Astrocyte (in vitro differentiated cells and primary cell): ENCODE measurements at places on chromosomes 4 and X. TPM values are rescaled to one million over a fixed set of nuclear protein-coding genes. Genes with fewer than 3 reads are reported as not detected.

GRCh38 chrX:110059410-110059809, 56.5 kb downstream of the TMEM164 start:
- H3K36me3 ChIP-seq, result no peaks in the 10 kb centered on the region
- no peaks in the 10 kb centered on the region for H3K4me1 ChIP-seq
- H3K4me3 ChIP-seq, result no peak overlapping the region

DNA sequence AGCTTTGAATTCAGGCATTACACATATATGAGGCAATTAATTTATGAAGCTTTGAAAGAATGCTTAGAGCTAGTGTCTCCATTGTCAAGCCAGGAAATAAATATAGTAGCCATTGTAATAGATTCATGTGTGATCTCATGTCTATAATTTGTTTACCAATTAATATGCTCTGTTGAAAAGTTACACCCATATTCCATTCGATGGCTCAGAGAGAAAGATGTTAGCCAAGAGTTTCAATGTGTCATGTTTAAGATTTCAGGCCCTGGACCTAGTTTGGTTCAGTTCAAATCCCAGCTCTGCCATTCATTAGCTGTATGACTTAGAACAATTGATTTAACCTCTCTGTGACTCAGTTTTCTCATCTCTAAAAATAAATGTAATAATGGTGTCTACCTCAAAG, 263.3 kb downstream of the SNCA start:
- H3K4me3 ChIP-seq, result no peak overlapping the region
- no peak overlapping the region for H3K27ac ChIP-seq
- H3K4me1 ChIP-seq, result no peaks in the 10 kb centered on the region
- no peak for DNase-seq
- H3K27me3 ChIP-seq, result no peaks in the 10 kb centered on the region

- no peak for DNase-seq
- no peak overlapping the region for H3K27ac ChIP-seq
- H3K36me3 ChIP-seq, result no peaks in the 10 kb centered on the region
- no peak overlapping the region for H3K4me3 ChIP-seq
- H3K27me3 ChIP-seq, result no peaks in the 10 kb centered on the region
- no peaks in the 10 kb centered on the region for H3K4me1 ChIP-seq
These were observed 94.4 kb upstream of the CD99 start for GRCh38 chrX:2596555-2597255.

HS6ST2 gene
- total RNA-seq, result 12.9 and 15.0 TPM in 2 replicates

DNA sequence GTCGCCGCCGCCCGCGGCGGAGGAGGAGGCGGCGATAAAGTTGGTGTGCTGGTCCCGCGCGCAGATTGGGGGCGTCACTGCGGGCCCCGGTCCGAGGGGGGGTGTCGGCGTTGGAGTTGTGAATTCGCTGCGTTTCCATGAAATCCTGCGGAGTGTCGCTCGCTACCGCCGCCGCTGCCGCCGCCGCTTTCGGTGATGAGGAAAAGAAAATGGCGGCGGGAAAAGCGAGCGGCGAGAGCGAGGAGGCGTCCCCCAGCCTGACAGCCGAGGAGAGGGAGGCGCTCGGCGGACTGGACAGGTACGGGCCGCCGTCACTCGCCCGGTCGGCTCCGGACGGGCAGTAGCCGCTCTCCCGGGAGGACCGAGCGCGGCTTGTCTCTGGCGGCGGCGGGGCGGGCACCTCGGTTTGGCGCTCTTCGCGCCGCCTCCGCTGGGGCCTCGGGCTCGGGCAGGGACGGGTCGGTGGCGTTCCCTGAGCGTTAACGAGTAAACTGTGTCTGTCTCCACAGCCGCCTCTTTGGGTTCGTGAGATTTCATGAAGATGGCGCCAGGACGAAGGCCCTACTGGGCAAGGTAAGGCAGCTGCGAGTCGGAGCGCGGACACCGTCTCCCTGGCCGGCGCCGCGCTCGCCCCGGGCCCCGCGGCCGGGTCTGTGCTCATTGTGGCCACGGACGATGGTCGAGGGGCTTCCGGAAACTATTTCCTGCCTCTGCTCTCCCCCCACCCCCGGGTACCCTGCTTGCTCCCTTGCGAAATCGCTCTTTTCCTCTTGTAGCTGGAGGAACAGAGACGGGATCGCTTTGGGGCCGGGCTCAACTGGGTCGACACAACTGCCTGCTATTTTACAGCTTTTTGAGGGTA, 658 bp downstream of the KDM6A start:
- H3K27ac ChIP-seq, result peak overlapping the region; percentile 88
- no peaks in the 10 kb centered on the region for H3K4me1 ChIP-seq
- DNase-seq, result peak; percentile 22

GRCh38 chr4:76504613-76505465, 69.8 kb downstream of the SHROOM3 start:
- no peaks in the 10 kb centered on the region for H3K4me1 ChIP-seq
- no peaks in the 10 kb centered on the region for H3K27me3 ChIP-seq
- H3K36me3 ChIP-seq, result no peaks in the 10 kb centered on the region
- no peak overlapping the region for H3K27ac ChIP-seq

FDCSP gene
- not detected in 2 replicates for total RNA-seq

FRG2 gene
- total RNA-seq, result not detected in 2 replicates

- no peak overlapping the region for H3K27ac ChIP-seq
- peak overlapping the region; percentile 70 for H3K4me3 ChIP-seq
- peaks cover 29% of the 10 kb centered on the region for H3K4me1 ChIP-seq
- peak; percentile 14 for DNase-seq
- H3K36me3 ChIP-seq, result no peaks in the 10 kb centered on the region
- H3K27me3 ChIP-seq, result peaks cover 14% of the 10 kb centered on the region
These were observed 716 bp downstream of the KIT start for GRCh38 chr4:54658252-54659093.

DNA sequence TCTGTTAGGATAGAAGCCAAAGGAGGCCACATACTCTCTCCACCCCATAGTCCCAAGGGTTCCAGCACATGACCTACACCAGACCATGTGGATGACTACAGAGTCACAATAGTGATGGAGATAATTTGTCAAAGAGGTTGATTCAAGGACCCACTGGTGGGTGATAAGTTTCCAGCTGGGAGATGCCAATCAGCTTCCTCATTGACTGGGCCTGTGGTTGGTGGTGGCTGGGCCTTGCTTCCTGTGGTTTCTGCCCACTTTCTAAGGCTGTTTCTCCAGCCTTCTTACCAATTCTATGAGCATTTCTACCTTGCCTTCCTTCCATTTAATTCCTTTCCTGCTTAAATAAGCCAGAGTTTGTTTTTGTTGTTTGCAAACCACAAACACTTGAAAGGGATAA, 95.5 kb upstream of the CPEB2 start:
- H3K27ac ChIP-seq, result no peak overlapping the region
- H3K36me3 ChIP-seq, result no peaks in the 10 kb centered on the region
- peak; percentile 4 for DNase-seq
- no peak overlapping the region for H3K4me3 ChIP-seq

DSPP gene
- total RNA-seq, result not detected in 2 replicates

ELK1 gene
- total RNA-seq, result 33.6 and 34.1 TPM in 2 replicates

- H3K4me1 ChIP-seq, result no peaks in the 10 kb centered on the region
- no peak overlapping the region for H3K27ac ChIP-seq
These were observed 20.8 kb downstream of the RLIM start for GRCh38 chrX:74593593-74593992.

ZCCHC18 gene
- 0.98 and 2.1 TPM in 2 replicates for total RNA-seq

GRCh38 chr4:87049508-87049907, 114.7 kb downstream of the AFF1 start:
- H3K4me1 ChIP-seq, result no peaks in the 10 kb centered on the region
- H3K27me3 ChIP-seq, result no peaks in the 10 kb centered on the region
- no peak overlapping the region for H3K27ac ChIP-seq

P2RY4 gene
- total RNA-seq, result 0.18 TPM in 1 of 2 replicates, not detected in the other

DNA sequence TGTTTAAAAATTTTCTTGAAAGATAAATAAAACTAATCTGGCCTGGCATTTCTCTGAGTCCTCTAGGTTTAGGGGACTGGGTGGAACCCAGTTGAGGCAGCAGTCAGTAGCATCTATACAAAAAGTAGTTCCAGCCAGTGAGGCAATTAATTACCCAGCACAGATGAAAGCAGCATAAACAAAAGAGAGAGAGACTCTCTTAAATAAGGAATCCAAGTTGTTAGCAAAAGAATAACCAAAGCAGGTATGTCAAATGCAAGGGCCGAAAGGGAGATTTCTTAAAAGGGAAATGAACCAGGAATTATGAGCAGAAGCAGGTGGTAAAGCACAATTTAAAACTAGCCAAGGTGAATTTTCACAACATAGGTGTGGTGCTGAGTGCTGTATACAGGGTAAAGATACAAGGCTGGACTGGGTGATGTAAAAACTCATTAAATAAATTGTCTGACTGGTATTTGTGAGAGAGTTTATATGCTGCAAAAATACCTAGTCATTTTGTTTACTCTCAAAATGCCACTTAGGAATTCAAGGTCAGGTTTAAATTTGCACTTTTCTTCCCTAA, 94.6 kb upstream of the GALNT7 start:
- H3K4me3 ChIP-seq, result no peak overlapping the region
- no peak overlapping the region for H3K27ac ChIP-seq
- DNase-seq, result no peak
- H3K36me3 ChIP-seq, result no peaks in the 10 kb centered on the region
- peaks cover 10% of the 10 kb centered on the region for H3K4me1 ChIP-seq
- H3K27me3 ChIP-seq, result no peaks in the 10 kb centered on the region

SLC9B1 gene
- total RNA-seq, result 0.16 and 0.36 TPM in 2 replicates

DNA sequence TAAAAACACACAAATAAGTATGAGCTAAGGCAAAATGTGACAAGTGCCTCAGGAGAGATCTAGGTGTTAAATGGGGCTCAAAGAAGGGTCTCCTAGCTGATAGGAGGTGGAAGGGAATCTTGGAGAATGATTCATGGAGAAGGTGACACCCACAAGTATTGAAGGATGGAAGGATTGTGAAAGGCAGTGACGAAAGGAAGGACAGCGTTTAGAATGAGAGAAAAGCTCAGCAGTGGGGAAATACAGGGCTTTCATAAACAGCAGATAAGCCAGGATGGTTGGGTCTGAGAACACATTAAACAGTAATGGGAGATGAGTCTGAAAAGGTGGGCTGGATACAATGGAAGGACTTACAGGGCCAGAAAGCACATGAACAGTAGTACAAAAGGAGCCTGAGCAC, 11.5 kb downstream of the ANXA5 start:
- no peak for DNase-seq
- no peaks in the 10 kb centered on the region for H3K27me3 ChIP-seq
- H3K36me3 ChIP-seq, result peaks cover 74% of the 10 kb centered on the region
- peaks cover 22% of the 10 kb centered on the region for H3K4me1 ChIP-seq

DNA sequence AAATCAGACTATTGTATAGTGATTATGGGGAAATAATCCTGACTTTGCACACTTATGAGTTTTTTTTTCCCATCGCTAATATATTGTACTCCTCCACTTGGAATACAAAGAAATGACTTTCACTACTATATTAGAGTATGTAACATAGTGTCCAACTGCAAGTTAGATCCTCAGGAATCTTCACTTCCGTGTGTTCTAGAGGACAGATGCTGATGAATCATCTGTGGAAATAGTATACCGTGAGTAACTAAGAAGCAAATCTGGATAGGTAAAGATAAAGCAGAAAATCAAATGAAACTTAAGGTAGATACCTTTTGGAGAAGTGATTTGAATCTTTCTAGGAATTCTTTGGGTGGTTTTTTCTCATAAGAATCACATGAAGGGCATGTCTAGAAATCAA, 8.3 kb downstream of the IL21 start:
- no peaks in the 10 kb centered on the region for H3K4me1 ChIP-seq
- DNase-seq, result peak; percentile 6
- no peaks in the 10 kb centered on the region for H3K36me3 ChIP-seq

DNA sequence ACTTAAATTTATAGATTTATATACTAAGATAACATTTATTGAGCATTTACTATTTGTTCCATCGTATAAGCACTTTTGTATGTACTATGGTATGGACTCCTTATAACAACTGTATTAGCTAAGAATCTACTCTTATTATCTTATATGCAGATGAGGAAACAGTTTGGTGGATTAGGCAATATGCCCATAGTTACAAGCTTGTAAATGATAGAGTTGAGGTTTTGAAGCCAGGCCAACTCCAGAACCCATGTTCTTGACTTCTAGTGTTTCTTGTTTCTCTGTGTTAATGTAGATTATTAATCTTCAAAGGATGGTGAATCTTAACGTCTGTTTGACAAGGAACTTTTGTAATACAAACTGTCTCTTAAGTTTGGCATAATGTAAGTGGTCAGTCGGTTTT, 71.3 kb downstream of the STIM2 start:
- no peak overlapping the region for H3K4me3 ChIP-seq
- H3K27ac ChIP-seq, result no peak overlapping the region
- no peaks in the 10 kb centered on the region for H3K27me3 ChIP-seq
- no peak for DNase-seq

NKX3-2 gene
- 5.2 and 5.9 TPM in 2 replicates for total RNA-seq

PAGE1 gene
- not detected in 2 replicates for total RNA-seq

DNA sequence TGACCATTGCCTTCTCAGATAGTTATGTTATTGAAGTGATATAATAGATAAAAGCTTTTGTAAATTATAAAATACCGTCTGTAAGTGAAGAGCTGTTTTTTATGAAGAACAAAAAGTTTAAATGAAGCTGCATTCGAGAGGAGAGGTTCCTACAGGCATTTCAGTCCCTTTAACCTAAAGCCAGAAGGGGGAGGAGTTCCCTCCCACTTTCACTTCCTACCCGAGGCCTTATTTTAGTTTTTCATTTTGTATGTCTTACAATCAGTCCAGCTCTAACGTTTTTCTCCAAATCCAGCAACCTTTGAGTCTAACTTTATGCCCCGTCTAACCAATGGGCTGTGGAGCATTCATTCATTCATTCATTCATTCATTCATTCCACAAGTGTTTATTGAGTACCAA, 16.5 kb upstream of the SOX3 start:
- no peaks in the 10 kb centered on the region for H3K36me3 ChIP-seq
- H3K27ac ChIP-seq, result no peak overlapping the region
- H3K27me3 ChIP-seq, result no peaks in the 10 kb centered on the region
- DNase-seq, result no peak
- H3K4me3 ChIP-seq, result no peak overlapping the region

- no peak overlapping the region for H3K4me3 ChIP-seq
- H3K36me3 ChIP-seq, result no peaks in the 10 kb centered on the region
- DNase-seq, result no peak
- no peaks in the 10 kb centered on the region for H3K4me1 ChIP-seq
- no peak overlapping the region for H3K27ac ChIP-seq
These were observed 560.8 kb downstream of the FGF13 start for GRCh38 chrX:138150709-138151108.

- no peaks in the 10 kb centered on the region for H3K27me3 ChIP-seq
- H3K4me1 ChIP-seq, result peaks cover 28% of the 10 kb centered on the region
- peak; percentile 71 for DNase-seq
- H3K36me3 ChIP-seq, result peaks cover 66% of the 10 kb centered on the region
These were observed 27.6 kb downstream of the ANXA5 start for GRCh38 chr4:121669163-121669550.

- H3K4me3 ChIP-seq, result peak overlapping the region; percentile 99
- peaks cover 6% of the 10 kb centered on the region for H3K4me1 ChIP-seq
- peak overlapping the region; percentile 1 for H3K27ac ChIP-seq
- no peaks in the 10 kb centered on the region for H3K27me3 ChIP-seq
- H3K36me3 ChIP-seq, result no peaks in the 10 kb centered on the region
These were observed 787 bp upstream of the TET2 start for GRCh38 chr4:105145903-105146275.

PPP4R3C gene
- total RNA-seq, result not detected in 2 replicates

DNA sequence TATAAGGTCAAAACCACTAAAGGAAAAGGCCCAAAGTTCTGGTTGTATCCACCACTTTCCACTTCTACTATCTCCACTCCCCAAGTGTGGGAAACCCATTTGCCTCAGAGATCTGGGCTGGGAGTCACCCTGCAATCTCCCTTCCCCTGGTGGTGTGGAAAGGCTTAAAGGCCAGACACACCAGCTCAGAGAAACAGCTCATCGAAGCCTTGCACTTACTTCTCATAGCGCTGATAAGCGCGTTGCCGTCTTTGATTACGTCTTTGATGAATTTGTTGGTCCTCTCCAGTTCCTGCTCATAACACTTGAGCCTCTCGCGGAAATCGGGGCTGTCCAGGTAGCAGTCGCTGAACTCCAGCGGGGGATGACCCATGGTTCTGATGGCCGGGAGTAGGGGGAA, 647 bp downstream of the OPHN1 start:
- H3K27me3 ChIP-seq, result no peaks in the 10 kb centered on the region
- peak overlapping the region; percentile 78 for H3K27ac ChIP-seq
- no peaks in the 10 kb centered on the region for H3K36me3 ChIP-seq
- peak; percentile 33 for DNase-seq

USP26 gene
- not detected in 2 replicates for total RNA-seq

MSX1 gene
- total RNA-seq, result 0.87 and 0.91 TPM in 2 replicates
